ENCODE measurements at places on chromosomes 6 and 20. TPM values are rescaled to one million over a fixed set of nuclear protein-coding genes. Genes with fewer than 3 reads are reported as not detected.

The RIPOR2 gene
- 0.46 TPM for total RNA-seq

The VWA7 gene
- total RNA-seq = 0.72 TPM

The RAET1L gene
- total RNA-seq = 0.35 TPM

The SFT2D1 gene
- 43.6 TPM for total RNA-seq

The GPR63 gene
- total RNA-seq = 0.36 TPM

The MAN1A1 gene
- total RNA-seq = not detected

The PI3 gene
- total RNA-seq = 2.2 TPM

The GUCA1A gene
- not detected for total RNA-seq

The PAK5 gene
- not detected for total RNA-seq

The PPP1R11 gene
- 41.1 TPM for total RNA-seq

The RPP21 gene
- total RNA-seq = 66.5 TPM

The OPRM1 gene
- not detected for total RNA-seq

The MYCT1 gene
- total RNA-seq = not detected

The ENPP3 gene
- not detected for total RNA-seq

The EFCAB8 gene
- total RNA-seq = not detected

Data from A549 treated with Mapracorat at 1 μM for 4 hours (cell line).